GF-D8 (cell line): ENCODE measurements at places on chromosomes 4 and X.

GRCh38 chr4:149785696-149786431 is 29.8 kb downstream of the IQCM start:
- DNase-seq, result no peak

GRCh38 chr4:187903106-187903505 is 92.5 kb upstream of the ZFP42 start:
- DNase-seq, result no peak

DNA sequence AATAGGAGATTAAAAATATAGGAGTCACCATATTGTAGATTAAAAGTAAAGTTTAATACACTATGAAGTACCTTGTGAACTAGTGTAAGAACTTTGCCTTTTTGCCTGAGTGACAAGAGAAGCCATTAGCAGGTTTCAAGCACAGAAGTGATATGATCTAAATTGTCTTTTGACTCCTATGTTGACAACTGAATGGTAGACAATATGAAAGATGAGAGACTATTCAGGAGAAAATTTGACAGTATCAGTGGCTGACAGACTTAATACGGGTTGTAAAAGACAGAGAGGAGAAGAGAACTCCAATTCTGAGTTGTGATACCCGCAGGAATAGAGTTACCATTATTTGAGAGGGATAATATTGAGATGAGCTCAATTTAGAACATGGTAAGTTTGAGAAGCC is 1259.8 kb downstream of the PCDH7 start:
- DNase-seq, result no peak

GRCh38 chrX:130728208-130728607 is 174.8 kb downstream of the ENOX2 start:
- DNase-seq, result no peak

DNA sequence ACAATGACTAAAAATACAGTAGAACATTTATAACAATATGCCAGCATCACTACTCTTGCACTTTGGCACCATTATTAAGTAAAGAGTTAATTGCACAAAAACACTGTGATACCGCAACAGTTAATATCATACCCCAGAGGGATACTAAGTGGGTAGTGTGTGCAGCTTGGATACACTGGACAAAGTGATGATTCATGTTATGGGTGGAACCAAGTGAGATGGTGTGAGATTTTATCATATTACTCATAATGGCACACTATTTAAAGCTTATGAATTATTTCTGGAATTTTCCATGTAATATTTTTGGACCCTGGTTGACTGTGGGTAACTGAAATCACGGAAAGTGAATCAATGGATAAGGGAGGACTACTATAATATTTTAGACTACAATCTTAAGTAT is 265.3 kb downstream of the PCDH18 start:
- no peak for DNase-seq

GRCh38 chrX:48470110-48470832 is at the start of gene SLC38A5:
SLC38A5 (minus strand) TSS chrX:48470260; CDS start chrX:48467924, 2,336 bp downstream.
- DNase-seq, result no peak

- peak; percentile 54 for DNase-seq
These were observed 50.8 kb downstream of the PRPS1 start for GRCh38 chrX:107678957-107679740.

DNA sequence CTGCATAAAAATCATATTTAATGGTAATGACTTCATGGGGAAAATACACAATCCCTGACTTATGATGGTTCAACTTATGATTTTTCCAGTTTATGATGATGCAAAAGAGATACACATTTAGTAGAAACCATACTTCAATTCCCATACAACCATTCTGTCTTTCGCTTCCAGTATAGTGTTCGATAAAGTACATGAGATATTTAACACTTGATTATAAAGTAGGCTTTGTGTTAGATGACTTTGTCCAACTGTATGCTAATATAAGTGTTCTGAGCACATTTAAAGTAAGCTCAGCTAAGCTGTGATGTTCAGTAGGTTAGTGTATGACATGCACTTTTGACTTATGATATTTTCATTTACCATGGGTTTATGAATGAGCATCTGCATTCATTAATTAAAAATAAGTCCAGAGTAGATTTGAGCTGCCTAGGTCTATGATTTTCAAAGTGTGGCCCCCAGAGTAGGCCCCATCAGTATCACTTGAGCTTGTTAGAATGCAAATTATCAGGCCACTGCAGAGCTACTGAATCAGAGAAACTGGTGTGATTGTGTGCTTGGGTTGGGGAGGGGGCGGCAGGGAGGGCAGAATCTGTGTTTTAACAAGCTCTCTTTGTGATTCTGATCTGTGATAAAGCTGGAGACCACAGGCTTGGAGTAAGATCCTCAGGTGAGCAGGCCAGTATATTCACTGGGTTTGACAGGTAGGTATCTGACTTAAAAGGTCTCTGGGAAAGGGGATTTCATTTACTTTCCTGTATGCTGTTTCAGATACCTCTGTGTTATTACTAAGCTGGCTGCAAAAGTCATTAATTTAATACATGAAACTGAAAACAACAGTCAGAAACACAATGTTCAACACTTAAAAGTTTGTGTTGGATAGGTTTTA is 8.4 kb downstream of the ATP10D start:
- no peak for DNase-seq

DNA sequence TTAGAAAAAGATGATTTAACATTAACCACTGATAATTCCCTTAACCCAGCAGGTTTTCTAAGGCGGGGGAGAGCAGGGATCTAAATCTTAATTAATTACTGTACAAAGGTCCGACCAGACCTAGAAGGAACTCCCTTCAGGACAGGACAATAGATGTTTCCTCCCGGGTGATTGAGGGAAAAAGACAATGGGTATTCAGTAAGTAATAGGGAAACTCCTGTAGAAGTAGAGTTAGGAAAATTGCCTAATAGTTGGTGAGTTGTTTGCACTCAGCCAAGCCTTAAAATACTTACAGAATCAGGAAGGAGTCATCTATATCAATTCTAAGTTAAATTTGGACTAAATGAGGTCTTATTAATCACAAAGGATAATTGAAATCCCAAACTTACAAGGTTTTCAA is 5.8 kb upstream of the SRD5A3 start:
- no peak for DNase-seq

- no peak for DNase-seq
These were observed 75.8 kb downstream of the FAT1 start for GRCh38 chr4:186647821-186648220.

- no peak for DNase-seq
These were observed 32.5 kb downstream of the SLC10A6 start for GRCh38 chr4:86816501-86817273.

GRCh38 chr4:39812500-39812899 is 114.6 kb downstream of the UBE2K start:
- DNase-seq, result no peak

GRCh38 chr4:126182336-126182735 is 867.6 kb downstream of the FAT4 start:
- DNase-seq, result no peak

GRCh38 chr4:100261346-100261745 is 71.1 kb upstream of the DDIT4L start:
- no peak for DNase-seq

DNA sequence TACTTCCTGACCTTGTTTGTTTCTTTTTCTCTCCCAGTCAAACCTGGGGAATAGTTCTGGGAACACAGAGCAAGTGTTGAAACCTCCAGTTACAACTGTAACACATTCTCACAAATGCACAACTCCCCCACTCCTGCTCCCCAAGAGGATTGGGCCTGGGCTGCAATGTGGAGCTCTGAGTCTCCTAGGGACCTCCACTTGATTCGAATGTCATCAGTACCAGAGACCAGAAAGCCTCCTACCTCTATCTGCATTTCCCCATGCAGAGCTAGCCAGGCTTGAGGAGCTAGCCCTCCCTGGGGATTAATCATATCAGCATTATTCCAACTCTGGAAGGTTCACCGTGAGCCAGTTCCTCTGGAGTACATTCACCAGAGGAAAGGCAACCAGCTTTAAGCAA is 41.7 kb upstream of the CITED1 start:
- DNase-seq, result no peak

DNA sequence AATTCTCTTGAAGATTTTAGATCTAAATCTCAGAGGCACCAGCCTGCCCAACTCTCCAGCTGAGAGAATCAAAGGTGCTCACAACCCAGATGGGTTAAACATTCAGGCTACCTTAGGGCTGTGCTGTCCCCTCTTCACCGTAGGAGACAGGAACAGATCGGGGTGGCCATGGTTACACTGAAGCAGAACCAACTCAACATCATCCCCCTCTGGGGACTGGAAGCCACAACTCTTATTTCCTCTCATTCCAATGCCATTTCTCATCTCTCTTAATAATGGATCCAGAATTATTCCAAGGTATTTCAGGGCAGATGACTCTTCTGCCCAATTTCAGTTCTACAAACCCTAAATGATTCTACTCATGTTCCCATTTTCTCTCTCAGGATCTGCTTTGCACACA is 109.7 kb downstream of the NKX6-1 start:
- DNase-seq, result no peak

DNA sequence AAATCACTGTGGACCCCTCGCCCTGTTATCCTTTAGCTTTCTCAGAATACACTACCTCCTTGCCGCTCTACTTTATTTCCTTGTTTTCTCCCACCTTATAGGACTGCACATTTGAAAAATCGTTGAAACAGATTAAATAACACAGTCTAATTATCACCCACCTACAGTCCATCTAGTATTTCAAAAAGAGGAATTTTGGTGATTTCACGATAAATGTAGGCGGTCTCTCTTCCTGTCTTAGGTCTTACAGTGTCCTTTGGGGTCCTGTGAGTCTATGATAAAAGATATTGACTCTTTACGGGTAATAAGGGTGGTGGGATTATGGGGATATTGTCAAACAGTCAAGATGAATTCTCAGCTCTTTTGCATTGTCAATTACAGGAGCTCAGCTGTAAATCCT is 2.4 kb upstream of the TBL1X start:
- DNase-seq, result no peak

DNA sequence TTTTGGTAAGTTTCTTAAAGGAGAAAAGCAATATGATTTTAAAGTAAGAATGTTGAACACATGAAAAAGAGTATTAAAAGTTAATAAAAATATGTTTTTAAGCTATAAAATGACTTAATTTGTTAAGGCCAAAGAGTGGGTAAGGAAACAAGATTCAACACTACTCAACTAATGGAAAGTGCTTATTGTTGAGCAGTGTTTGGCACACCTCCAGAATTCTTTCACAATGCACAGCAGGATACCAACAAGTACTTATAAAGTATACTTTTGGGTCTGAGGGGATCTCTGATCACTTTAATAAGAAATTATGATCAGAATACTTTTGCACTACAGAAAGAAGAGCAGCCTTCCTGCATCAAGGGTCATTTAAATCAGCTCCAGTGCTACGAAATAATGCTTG is 5.9 kb downstream of the LAMP2 start:
- peak; percentile 1 for DNase-seq

DNA sequence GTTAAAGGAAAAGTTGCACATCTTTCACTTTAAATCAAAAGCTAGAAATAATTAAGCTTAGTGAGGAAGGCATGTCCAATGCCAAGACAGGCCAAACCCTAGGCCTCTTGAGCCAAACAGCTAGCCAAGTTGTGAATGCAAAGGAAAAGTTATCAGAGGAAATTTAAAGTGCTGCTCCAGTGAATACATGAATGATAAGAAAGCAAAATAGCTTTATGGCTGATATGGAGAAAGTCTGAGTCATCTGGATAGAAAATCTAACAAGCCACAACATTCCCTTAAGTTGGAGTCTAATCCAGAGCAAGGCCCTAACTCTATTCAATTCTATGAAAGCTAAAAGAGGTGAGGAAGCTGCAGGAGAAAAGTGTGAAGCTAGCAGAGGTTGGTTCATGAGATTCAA is 23.8 kb downstream of the NPFFR2 start:
- no peak for DNase-seq

- no peak for DNase-seq
These were observed 50.5 kb downstream of the HELT start for GRCh38 chr4:185068837-185069236.

- peak; percentile 89 for DNase-seq
These were observed 65.5 kb downstream of the CRMP1 start for GRCh38 chr4:5827108-5828004.

DNA sequence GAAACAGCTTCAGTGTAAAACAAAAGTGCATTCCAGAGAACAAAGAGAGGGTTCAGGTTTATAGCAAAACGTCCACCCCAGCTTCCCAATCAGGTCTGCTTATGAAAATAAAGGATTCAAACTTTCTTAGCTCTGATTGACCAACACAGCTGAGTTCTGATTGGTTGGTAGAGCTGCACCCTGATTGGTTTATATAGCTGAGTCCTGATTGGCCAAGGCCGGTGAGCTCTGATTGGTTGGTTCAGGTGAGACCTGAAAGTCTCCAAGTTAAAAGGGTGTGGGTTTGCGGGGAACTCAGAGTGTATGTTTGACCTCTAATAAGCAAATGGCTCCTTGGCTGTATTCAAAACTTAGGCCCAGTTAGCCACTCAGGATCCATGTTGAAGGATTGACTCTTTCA is 20.9 kb downstream of the CLRN2 start:
- DNase-seq, result no peak

GRCh38 chr4:3371033-3372001 is 70.5 kb upstream of the HGFAC start:
- no peak for DNase-seq

DNA sequence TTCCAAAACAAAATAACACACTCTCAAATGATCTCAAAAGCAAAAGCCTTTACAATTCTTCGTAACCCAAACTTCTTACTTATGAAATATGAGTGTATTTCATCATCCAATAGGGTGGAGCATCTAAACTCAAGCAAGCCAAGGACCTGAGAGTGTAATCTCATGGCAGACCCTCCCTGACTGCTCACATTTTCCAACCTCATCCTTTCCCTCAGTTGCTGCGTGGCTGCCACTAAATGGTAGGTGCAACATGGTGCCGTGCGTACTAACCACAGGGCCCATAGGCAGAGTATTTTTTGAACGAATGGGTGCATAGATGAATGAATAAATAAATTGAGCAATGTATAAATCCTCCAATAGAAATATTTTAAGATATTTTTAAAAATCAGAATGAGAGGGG is 45.4 kb downstream of the TTC29 start:
- DNase-seq, result no peak

- no peak for DNase-seq
These were observed 96.2 kb downstream of the RBM46 start for GRCh38 chr4:154877110-154877760.

GRCh38 chr4:85905761-85906160 is 430.8 kb downstream of the ARHGAP24 start:
- no peak for DNase-seq

- DNase-seq, result no peak
These were observed 2.2 kb downstream of the FAT4 start for GRCh38 chr4:125316791-125317524.

GRCh38 chr4:61666244-61666643 is 466.1 kb downstream of the ADGRL3 start:
- DNase-seq, result no peak

DNA sequence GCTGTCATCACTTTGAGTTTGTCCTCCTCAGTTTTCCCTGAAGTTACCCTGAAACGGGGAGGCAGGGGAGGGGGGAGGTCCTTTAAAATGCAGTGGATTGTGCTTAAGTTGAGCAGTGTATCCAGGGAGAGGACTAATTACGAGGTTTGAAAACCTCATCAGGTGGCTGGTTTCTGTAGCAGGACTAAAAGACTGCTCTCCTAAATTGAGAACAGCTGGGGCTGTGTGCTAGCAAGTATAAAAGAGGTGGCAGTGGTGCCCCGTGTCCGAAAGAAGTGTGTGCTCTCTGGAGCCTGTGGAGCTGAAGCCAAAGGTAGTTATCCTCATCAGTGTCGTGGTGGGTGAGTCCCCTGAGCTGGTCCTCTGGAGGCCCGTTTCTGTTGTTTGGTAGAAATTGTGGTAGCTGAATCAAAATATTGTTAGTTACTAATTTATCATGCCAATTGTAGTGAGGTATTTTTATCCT is 37.2 kb upstream of the CYP2U1 start:
- DNase-seq, result no peak
